ENCODE measurements at places on chromosomes 1 and 21.

DNA sequence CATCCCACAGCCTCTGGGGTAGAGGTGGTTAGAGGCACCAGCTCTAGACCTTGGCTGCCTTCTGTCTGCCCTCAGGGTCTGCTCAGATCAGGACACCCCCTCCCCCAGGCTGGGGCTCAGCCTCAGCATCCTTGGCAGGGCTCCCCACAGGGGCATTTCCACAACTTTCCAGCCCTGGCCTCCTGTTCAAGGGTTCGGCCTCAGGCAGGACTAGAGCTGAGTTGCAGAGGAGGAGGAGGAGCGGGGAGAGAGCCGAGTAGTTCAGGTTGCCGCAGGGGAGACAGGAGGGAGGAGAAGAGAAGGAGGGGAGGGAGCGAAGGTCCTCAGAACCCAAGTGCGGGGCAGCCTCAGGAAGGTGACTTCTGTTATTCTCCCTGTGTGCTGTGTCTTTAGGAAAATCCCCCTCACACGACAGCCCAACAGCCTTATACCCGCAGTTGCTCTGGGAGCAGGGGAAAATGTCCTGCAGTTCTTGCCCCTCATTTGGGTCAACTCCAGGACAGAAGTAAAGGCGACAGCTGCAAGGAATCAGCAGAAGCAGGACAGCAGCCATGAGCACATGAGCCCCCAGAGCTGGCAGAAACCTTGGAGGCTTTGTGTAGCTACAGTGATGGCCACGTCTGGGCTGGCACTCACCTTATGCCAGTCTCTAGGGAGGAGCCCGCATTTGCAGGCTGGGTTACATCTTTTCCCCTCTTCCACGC, 46.5 kb upstream of the TENT5B start:
- DNase-seq: no peak

GRCh38 chr1:10941891-10942541, 70.4 kb upstream of the TARDBP start:
- no peak for DNase-seq

GRCh38 chr1:21689661-21690372, 20.7 kb upstream of the RAP1GAP start:
- no peak for DNase-seq

DNA sequence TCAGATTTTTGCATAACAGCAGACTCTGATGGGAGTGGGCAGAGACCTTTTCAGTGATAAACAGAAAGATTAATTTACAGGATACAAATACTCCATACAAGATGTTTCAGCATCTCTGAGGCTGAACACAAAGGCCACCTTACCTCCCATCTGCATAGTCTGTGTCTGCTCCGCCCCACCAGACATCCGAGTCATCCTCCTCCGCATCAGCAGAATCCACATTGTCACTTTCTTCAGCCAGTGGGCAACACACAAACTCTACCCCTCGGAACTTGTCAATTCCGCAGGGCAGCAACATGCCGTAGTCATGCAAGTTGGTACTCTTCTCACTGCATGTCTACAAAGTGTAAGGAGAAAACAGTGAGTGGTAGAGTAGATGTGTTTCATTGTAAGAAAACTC, 119.7 kb downstream of the APP start:
- no peak for DNase-seq

DNA sequence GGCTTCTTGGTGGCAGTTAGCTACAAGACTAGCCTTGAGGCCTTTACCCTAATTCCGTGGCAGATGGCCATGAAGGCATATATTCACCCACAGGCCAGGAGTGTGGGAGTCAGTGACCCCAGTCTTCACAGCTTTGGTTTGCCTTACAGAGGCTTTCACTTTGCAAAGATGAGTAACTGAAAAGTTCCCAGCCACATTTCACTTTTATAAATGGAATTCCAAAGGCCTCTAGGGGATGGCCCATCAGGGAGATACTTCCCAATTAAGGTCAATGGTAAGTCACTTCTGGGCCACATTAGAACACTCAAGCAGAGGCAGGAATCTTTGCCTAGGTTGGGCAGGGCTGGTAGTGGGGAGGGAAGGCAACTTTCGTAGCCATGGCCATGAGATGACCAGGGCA, 13.1 kb upstream of the HEYL start:
- no peak for DNase-seq

- DNase-seq: no peak
Observed at GRCh38 chr1:121483961-121484424, 299.2 kb downstream of the SRGAP2C start.

GRCh38 chr1:167722152-167722869, 529 bp downstream of the MPZL1 start:
- DNase-seq: peak; percentile 22

- DNase-seq: peak; percentile 48
Observed at GRCh38 chr1:231724876-231725647, 98.5 kb downstream of the DISC1 start.

GRCh38 chr1:2427976-2428375, 15.6 kb upstream of the PEX10 start:
- no peak for DNase-seq

DNA sequence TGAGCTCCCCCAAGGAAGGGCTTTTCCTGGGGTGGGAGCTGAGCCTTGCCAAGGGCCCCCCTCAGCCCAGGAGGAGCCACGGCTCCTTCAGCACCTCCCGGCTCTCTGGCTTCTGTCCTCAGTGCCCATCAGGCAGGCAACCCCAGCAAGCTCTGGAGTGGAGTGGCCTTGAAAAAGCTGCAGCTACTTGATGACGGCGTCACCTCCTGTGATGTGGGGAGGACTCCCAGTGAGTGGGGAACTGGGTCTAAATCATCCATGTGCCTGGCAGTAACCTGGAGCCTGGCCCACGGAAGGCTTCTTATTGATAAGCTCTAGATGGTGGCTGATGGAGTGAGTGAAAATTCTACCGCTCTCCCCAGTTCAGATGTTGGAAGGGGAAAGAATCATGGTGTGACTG, 114.4 kb downstream of the TMEM53 start:
- DNase-seq: no peak

DNA sequence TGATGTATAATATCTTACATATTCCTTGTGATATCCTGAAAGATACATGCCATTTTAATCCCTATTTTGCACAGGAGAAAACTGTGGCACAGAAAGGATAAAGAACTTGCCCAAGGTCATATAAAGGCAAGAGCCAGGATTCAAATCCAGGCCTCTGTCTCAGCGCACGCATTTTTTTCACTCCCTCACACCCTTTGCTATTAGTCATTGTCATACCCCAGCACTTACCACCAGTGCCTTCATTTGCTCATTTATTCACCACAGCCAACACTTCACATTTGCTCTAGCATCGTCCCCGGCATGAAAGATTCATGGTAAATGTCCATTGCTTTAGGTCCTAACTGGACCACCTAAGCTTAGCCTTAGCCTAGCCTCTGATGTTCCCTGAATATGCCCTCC, 14.2 kb downstream of the ALX3 start:
- DNase-seq: no peak

DNA sequence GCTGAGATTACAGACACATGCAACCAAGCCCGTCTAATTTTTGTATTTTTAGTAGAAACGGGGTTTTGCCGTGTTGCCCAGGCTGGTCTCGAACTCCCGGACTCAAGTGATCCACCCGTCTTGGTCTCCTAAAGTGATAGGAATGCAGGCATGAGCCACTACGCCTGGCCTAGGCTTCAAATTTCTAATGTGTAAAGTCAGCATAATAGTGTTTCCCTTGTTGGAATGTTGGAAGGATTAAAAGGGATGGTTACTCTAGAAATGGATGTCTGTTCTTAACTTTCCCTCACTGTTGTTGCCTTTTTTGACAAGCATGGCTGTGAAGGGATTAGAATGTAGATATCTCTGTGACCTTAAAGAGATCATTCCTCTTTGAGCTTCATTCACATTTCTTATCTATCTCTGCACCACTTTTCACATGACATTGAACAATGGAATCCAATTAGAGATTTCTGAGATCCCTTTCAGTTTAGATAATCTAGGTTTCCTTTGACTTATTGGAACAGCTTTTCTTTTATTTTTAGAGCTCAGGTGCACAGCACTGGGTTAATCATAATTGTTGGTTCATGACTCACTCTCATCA, 33.7 kb downstream of the NFASC start:
- no peak for DNase-seq

GRCh38 chr21:45617021-45617921, 26.3 kb upstream of the PCBP3 start:
- no peak for DNase-seq

DNA sequence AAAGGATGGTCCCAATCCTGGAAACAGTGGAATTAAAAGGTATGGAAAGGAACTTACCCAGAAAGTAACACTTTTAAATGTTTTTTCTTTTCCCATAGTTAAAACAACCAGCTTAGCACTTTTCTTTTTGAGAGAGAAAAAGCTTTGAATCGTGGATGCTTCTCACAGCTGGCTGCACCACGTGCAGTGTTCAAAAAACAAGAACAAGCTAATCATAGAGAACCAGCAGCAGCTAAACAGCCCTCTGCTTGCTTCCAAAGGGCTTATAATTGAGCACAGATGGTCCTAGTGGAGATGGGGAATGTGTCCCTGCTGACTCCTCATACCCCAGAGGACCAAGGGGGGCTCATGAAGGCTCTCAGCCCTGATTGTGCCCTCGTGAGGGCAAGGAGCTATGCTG, 26.4 kb downstream of the UTP25 start:
- DNase-seq: peak; percentile 62

DNA sequence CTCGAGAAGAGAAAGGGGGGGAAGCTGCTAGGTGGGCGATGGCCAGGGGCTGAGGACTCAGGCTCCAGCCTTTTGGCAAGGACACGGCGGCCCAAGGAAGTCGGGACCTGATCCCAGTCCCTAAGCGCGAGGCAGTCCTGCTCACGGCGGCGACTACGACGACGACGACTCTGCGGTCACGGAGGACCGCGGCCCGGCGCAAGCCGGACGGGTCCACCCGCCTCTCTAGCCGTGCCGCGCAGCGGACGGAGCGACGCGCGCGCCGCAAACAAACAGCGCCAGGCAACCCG, 401 bp downstream of the WNT9A start:
- no peak for DNase-seq

- DNase-seq: no peak
Observed at GRCh38 chr1:176803042-176803441, 340.1 kb downstream of the PAPPA2 start.

- peak; percentile 67 for DNase-seq
Observed at GRCh38 chr1:210262167-210262896, 29.7 kb downstream of the SERTAD4 start.

DNA sequence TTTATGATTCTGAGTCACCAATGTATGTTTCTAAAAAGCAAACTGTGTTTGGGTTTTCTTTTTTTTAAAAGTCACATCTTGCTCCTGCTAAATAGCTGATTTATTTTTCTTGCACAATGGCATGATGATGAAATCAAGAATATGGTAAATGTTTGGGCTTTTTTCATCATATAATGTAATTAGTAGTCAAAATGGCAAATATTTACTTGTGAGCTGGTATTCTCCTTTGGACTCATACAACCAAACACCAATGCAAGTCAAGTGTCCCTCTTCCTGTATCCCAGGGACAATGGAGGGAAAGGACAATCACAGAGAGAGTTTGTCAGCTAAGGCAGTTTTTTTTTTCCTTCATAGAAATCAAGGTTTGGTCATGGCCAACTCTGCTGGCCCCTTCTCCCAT, 94.6 kb upstream of the RALGPS2 start:
- DNase-seq: no peak

DNA sequence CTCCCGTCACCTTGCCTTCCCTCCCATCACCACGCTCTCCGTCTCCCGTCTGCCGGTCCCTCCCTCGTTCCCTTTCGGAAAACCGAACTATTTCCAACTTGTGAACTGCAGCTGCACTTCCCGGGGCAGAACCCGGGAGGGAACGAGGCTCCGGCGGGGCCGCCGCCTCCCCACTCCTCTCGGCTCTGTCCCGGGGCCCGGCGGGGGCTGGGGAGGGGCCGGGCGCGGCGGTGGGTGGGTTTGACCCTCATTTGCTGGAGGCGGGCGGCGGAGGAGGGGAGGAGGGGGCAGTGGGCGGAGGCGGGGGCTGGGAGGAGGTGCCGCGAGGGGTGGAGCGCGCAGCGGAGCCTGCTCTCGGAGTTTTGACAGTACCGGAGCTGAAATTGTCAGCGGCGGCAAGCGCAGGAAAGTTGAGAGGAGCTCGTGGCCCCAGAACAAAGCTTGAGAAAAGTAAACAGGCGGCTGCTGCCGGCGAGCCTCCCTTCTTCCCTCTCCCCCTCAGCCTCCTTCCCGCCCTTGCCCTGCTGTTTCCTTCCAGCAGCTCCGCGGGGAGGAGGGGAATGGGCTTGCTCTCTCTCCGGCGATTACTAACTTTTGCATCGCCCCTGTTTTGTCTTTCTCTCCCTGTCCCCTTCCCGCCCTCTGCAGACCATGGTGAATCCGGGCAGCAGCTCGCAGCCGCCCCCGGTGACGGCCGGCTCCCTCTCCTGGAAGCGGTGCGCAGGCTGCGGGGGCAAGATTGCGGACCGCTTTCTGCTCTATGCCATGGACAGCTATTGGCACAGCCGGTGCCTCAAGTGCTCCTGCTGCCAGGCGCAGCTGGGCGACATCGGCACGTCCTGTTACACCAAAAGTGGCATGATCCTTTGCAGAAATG, 2.9 kb downstream of the LMO4 start:
- peak; percentile 45 for DNase-seq

- no peak for DNase-seq
Observed at GRCh38 chr1:71695084-71695483, 587.3 kb downstream of the NEGR1 start.

DNA sequence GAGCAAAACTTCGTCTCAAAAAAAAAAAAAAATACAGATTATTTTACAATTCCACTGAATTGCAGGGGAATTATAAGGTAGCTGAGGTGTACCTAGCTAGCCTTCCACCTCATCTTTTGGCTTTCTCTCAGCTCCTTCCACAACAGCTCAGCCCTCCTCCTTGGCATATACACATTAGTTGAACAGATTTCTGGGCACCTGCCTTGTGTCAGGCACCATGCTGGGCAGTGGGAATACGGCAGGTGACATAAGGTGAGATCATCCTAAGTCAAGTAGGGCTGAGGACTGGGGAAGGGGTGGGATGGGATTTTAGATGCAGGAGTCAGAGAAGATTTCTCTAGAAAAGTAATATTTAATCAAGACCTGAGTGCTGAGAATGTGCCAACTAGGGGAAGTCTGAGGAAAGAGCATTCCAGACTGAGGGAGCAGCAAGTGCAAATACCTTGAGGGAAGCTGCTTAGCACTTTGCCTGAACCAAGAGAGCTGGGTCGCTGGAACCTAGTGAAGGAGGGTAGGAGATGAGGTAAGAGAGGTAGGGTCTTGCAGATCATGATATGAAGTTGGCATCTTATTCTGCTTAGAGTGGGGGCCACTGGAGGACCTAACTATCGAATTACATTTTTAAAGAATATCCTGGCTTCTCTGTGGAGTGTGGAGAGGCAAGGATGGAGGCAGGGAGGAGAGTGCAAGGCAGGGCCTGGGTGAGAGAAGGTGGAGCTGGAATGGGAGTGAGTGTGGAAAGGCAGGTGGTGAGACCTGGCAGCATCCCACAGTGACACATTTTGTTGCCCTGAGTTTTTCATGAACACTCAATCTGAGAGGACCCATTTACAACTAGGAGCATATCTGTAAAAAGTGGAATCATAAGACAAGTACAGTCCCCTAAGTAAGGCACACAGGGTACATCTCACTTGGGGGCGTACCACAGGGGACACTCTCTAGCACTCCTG, 28.2 kb downstream of the LAMC2 start:
- no peak for DNase-seq

All from pons (tissue), 1 donor.